ENCODE measurements at places on chromosomes 6 and 20.

GRCh38 chr6:65055545-65055944, 651.5 kb downstream of the EYS start:
- no peak for DNase-seq

DNA sequence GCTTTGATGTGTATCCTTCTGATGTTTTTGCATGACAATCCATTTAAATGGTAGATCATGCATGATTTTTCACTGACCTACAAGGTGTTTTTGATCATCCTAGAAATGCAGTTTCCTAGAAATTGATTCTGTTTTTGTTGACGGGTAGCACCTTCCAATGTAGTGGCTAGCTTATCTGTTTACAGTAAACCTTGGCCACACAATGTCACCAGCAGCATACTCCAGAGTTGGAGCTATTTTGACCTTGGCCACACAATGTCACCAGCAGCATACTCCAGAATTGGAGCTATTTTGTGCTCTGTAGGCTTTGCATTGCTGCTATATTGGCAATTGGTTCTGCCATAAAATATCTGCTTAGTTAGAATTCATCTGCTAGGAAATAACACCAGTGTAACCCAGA, 74.6 kb upstream of the NAA20 start:
- no peak for DNase-seq

DNA sequence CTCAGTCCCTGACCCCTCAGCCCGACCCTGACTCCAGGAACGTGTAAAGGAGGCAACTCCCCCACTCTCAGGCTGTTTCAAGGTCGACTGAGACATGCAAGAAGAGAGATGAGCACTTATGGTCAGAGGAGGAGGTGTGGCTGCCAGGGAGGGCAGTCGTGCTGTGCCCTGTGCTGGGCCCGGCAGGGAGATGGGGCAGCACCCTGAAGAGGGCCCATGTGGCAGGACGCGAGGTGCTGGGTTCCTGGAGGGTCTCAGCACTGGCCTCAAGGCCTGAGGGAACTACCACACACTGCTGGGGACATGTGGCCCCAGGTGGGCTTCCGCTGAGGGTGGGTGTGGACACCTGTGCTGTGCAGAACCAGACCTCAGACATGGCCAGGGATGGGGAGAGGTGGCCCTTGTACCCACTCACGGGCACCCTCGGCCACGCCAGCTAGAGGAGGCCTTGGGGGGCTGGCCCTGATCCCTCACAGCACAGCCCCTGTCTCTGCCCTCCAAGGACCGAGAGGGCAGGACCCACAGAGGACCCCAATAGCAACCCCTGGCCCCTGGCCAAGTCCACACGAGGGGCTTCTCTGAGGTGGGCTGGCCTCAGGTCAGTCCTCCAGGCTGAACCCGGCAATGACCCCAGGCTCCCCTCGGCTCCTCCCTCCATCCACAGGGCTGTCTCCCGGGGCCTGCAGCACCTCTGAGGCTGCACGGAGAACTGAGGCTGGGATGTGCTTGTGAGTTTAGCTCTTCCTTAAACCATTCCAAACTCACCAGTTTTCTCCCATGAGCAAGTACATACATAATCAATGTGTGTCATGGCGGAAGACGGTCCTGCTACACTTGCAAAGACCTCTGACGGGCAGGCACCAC, 8.7 kb downstream of the SLC2A4RG start:
- no peak for DNase-seq

- no peak for DNase-seq
Observed at GRCh38 chr6:21332077-21332476, 261.5 kb upstream of the SOX4 start.

GRCh38 chr6:82013561-82014530, 233.7 kb downstream of the IBTK start:
- peak; percentile 20 for DNase-seq

DNA sequence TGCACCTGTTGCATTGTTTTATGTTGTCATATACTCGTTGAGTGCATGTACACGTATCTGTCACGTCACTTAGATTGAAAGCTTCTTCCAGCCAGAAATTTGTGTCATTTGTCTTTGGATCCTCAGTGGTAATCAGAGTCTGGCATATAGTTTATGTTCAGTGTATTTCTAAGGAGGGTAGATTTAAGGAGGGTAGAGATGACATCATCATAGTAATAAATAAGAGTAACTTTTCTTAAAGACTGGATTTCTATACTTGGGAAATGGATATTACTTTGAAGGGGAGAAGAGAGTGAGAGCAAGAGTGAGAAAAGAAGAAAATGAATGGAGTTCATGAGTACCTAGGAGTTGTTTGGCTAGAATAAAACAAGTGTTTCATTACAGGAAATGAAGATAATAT, 255.0 kb upstream of the SASH1 start:
- DNase-seq, result no peak

DNA sequence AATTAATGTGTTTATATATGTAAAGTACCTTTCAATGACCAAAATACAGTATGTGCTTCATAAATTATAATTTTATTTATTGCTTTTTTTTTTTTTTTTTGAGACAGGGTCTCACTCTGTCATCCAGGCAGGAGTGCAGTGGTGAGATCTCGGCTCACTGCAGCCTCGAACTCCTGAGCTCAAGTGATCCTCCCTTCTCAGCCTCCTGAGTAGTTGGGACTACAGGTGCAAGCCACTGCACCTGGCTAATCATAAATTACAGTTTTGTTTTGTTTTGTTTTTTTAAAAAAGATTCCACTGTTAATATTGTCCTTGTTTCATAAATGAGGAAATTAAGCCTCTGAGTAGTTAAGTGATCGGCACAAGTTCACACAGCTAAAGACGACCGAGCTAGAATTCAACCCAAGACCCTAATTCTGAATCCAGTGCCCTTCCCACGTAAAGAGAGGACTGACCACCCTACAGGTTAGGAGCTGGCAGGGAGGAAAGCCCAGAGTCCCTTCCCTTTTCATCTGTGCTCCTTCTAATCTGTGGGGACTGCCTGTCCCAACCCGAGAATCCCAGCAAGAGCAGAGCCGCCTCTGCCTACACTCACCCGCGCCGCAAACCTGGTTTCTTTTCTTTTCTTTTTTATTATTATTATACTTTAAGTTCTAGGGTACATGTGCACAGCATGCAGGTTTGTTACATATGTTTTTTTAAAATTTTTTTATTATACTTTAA, 8.5 kb upstream of the GDF5 start:
- no peak for DNase-seq

- DNase-seq, result no peak
Observed at GRCh38 chr20:41587956-41588355, 30.2 kb downstream of the CHD6 start.

DNA sequence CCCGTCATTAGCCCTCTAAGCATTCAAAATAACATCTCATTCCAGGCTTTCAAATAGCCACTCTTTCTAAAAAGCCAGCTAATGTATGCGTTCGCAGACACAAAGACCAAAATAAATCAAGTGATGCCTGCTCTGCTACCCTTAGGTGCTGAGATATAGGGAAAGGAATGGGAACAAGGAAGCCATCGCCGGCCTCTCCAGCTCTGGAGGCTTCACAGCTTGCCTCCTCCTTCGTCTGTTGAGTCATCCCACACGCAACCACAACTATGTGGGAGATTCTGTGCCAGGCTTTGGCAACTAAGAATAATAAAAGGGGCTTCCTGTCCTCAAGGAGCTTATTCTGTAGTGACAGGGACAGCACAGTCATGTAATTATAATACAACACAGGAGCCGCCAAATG, 27.3 kb upstream of the SLC22A23 start:
- no peak for DNase-seq

GRCh38 chr6:28357036-28357435, 7.3 kb downstream of the ZKSCAN3 start:
- no peak for DNase-seq

GRCh38 chr6:150290429-150290828, 78.4 kb upstream of the IYD start:
- no peak for DNase-seq

DNA sequence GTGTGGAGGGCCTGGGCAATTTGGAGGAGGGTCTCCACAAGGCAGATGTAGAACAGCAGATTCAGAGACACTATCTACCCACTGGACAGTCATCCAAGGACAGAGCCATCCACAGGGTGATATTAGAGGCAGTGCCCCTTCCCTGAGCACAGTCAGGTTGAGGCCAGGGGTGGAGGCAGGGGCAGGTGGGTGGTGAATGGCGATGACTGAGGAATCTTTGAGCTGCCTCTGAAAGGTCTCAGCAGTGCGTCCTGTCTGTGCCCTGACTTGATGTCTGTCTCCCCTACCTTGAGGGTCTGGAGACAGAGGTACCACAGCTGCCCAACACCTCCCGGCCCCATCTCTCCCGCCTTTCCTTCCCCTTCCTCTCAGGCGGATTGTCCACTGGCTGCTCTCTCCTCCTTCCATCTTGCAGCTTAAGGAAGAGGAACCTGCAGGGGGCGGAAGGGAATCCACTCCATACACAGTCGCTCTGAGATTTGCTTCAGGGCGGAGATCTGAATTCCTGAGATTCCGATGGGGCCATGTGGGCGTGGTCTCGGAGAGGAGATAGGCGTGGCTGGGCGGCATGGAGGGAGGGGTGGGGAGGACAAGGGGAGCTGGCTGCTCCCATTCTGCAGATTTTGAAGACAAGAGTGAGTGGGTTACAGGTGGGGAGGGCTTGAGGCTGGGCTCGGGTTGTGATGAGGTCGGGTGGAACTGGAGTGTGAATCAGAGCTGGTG, 1.7 kb downstream of the MUCL3 start:
- peak; percentile 71 for DNase-seq

GRCh38 chr6:17012421-17013225, 89.2 kb upstream of the STMND1 start:
- DNase-seq, result no peak

DNA sequence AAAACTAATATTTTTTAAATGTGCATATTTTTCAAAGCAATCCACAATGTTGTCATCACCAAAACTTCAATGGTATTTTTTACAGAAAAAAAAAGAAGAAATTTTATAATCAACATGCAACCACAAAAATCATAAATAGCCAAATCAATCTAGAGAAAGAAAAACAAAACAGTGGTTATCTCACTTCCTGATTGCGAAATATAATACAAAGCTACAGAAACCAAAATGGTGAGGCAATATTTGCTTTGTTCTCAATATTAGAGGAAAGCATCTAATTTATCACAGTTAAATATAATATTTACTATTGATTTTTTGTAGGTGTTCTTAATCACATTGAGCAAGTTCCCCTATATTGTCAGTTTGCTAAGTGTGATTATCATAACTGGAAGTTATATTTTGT, 720.7 kb upstream of the ADGRB3 start:
- no peak for DNase-seq

- no peak for DNase-seq
Observed at GRCh38 chr20:62235001-62235776, 3.1 kb upstream of the OSBPL2 start.

GRCh38 chr6:64553249-64553786, 917.7 kb downstream of the PHF3 start:
- DNase-seq, result no peak

GRCh38 chr6:155171747-155172449, 91.9 kb upstream of the CLDN20 start:
- DNase-seq, result no peak

GRCh38 chr20:284172-284571, 6.4 kb downstream of the C20orf96 start:
- DNase-seq, result no peak

DNA sequence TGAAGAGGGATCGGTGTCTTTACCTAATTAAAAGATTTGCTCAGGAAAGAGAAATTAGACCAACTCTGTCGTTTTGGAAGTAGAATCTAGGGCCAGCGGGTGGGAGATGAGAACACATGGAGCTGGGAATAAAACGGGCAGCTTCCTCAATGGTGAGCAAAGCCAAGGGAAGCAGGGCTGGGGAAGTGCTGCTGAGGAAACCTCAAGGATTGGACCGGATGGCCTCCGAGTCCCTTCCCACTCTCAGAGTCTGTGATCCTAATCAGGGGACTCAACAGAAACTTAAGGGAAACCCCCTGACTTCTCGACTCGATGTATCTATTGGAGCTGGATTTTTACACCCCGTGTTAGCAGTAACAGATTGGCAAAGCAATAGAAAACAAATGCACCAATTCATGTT, 10.8 kb downstream of the GCNT2 start:
- no peak for DNase-seq

- DNase-seq, result peak; percentile 33
Observed at GRCh38 chr6:166258854-166259276, 49.3 kb downstream of the PRR18 start.

GRCh38 chr6:46170357-46171289, at the start of gene ENPP5:
Gene ENPP5 (minus strand): TSS chr6:46170980. CDS start chr6:46168262, 2,718 bp downstream.
- peak; percentile 74 for DNase-seq

- DNase-seq, result no peak
Observed at GRCh38 chr6:54335871-54336270, 27.6 kb downstream of the TINAG start.

GRCh38 chr20:11153819-11154218, 480.0 kb upstream of the JAG1 start:
- no peak for DNase-seq

GRCh38 chr20:25270829-25271251, 23.0 kb downstream of the PYGB start:
- DNase-seq, result peak; percentile 3

DNA sequence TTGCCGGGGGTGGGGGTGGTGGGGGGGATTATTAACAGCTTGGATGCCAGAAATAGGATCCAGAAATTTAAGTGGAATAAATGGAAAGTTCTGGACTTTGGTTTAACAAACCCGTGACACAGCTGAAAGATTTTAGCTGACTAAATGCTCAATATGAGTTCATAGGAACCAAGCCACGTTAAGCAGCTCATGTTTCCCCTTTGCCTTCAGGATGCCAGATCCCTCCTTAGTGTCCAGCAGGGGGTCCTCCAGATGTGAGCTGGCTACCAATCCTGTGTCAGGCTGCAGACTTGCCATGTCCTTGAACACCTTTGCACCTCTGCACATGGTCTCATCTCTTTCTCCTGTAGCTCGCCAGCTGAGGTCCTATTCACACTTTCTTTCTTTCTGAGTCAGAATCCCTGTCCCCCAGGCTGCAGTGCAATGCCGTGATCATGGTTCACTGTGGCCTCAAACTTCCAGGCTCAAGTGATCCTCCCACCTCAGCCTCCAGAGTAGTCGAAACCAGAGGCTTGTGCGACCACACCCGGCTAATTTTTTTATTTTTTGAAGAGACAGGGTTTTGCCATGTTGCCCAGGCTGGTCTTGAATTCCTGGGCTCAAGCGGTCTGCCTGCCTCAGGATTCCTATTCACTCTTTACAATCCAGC, 133.3 kb upstream of the ARMC2 start:
- DNase-seq, result no peak

DNA sequence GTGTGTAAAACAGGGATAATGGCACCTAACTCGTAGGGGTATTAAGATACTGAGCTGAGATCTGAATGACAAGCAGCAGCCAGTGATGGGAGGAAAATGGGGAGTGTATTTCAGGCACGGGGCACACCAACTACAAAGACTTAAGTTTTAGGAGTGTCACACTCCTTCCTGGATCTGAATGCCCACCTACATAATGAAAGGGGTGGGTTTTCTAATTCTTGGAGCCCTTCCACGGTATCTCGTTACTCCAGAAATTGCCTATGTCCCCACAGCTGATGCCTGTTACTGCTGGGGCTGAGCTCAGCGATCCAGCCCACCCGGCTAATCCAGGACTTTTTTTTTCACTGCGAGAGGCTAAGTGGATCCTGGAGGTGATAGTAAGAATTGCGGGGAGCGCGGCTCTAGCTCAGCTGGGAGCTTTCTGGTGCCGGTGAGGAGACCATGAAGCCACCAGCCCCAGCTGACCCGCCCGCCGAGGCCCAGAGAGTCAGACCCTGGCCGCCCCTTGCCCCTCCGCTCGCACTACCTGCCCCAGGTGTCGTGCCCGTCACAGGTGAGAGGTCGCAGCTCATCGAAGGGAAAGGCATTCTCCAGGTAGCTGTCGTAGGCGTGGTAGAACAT, 727 bp downstream of the EDEM2 start:
- DNase-seq, result no peak

- DNase-seq, result no peak
Observed at GRCh38 chr6:94645191-94645590, 932.1 kb upstream of the MANEA start.

GRCh38 chr6:150813993-150814359, 51.5 kb upstream of the MTHFD1L start:
- no peak for DNase-seq
